ENCODE measurements at places on chromosomes 4 and X.

GRCh38 chr4:81465406-81466340, 6.0 kb downstream of the RASGEF1B start:
- no peak for DNase-seq

- DNase-seq, result no peak
Measured at GRCh38 chrX:110399497-110399896, 40.8 kb downstream of the RTL9 start.

- DNase-seq, result no peak
Measured at GRCh38 chr4:188941524-188942119, 802.4 kb downstream of the TRIML1 start.

- no peak for DNase-seq
Measured at GRCh38 chrX:3527166-3527565, 180.7 kb upstream of the MXRA5 start.

DNA sequence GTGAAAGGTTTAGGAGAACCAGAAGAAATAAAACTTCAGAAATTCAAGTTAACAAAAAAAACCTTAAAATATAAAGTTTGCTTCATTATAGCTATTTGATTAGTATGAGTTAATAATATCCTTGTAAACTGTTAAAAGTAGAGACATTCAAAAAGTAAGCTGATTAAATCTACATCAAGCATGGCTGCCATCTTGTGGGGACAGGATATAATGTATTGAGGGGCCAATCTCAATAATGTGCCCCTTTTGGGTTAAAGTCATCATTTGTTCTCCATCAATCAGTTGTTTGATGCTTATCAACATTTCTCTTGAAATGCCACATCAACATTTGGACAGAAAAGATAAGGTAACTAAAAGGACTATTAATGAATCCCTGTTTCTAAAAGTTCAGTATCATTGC, 4.6 kb upstream of the GRID2 start:
- DNase-seq, result no peak

DNA sequence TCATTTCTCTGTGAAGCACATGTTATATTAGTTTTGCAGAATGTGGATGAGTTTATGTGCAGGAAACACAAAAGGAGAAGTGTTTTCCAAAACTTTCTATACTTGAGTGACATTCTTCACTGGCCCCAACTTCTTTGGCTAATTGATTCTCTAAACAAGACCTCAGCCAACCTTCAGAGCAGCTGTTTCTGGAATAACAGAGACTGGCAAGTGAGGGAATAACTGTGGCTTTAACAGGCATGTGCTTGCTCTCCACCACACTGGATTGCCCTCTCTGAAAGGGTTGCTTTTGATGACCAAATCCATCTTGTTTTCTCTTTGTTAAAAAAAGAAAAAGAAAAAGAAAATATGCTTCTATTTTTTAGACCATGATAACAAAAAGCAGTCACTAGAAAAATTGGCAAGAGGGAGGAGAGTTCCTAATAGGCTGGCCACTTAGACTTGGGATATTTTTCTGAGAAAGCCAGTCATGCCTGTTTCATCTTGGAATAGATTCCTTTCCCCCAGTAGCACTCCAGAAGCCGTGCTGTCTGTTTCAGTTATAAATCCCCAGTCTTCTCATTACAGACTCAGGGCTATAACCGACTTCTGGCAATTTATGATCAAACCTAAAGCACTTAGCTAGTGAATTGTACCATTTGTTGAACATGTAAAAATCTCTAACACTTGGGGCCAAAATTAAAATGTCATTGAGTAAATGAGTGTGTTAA, 295.0 kb upstream of the NR3C2 start:
- DNase-seq, result no peak

- no peak for DNase-seq
Measured at GRCh38 chrX:11619441-11619840, 46.3 kb downstream of the ARHGAP6 start.

GRCh38 chr4:124183926-124184325, 528.6 kb downstream of the ANKRD50 start:
- no peak for DNase-seq

DNA sequence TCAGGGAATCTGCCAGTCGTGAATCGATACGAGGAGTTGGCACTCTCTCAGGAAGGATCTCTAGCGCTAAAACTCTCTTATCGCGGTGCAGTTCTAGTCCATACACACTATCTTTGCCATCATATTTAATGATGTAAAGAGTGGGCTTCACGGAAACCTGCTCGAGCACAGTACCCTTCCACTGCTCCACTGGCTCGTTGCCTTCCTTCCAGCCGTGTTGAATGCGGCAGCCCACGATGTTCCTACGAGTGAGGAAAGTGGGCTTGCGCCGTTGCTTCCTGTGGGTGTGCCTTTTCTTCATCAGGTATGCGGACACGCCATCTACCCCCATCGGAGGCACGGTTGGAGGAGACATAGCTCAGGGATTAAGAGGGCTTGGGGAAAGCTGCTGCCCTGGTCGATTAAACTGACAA, 661 bp downstream of the SPIN4 start:
- no peak for DNase-seq

DNA sequence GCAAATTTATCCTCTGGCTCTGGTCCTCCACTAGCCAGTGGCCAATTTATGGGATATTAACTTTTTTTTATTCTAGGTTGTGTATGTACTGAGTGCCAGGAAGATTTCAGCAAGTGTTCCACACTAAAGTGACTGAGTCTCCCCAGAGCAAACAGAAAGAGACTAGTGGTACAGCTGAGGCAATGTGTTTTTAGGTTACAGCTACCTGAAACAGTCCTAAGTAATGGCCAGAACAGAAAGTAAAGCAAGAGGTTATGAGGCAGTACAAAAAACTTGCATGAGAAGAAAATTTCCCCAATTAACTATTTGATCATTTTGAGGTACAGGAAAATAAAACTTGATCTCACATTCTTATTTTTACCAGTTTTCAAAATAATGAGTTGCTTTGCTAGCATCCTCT, 31.2 kb downstream of the PRDM8 start:
- DNase-seq, result no peak

DNA sequence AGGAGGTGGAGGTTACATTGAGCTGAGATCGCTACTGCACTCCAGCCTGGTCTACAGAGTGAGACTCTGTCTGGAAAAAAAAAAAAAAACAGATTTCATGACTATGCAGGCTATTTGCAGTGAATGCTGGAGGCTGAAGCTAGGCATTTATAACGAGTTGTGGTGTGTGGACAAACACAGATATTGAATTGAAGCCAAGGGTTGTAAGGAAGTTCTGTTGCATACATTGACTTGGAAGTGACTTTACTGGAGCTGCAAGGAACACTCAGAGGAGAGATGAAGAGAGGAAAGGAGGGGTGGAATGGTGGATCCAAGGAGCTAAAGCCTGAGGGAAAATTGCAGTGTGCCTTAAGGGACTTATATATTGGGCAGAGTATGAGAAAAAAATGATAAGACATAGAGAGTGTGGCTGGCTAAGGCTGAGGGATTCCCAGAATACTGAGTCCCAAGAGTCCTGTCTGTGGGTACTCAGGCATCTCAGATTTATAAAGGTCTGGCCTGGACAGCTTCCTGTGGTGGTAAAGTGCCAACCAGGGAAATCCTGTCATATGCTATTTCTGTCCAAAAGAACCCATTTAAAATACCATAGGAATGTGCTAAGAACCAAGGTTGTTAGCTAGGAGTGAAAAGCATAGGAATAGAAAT, 87.8 kb upstream of the GUCY1A1 start:
- DNase-seq, result no peak

- DNase-seq, result no peak
Measured at GRCh38 chrX:68175562-68175961, 257.7 kb downstream of the OPHN1 start.

DNA sequence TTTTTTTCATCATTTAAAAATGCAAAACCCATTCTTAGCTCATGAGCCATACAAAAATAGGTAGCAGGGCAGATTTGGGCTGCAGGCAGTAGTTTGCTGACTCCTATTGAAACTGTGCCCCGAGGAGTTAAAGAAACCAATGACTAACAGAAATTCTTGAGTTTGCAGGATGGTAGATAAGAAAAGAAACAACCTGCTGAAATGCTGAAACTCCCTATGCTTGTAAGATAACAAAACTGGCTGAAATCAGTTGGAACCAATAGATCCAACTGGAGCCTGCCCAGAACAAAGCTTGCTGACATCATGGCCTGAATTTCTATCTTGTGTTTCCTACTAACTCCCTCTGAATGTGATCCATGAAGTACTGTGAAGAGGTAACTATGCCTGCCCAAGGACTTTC, 68.6 kb downstream of the ANOS1 start:
- DNase-seq, result no peak

GRCh38 chr4:159150396-159150795, 47.5 kb downstream of the RAPGEF2 start:
- no peak for DNase-seq

- DNase-seq, result no peak
Measured at GRCh38 chr4:67475155-67475554, 70.1 kb downstream of the CENPC start.

- DNase-seq, result no peak
Measured at GRCh38 chr4:154560824-154561231, 2.0 kb upstream of the FGB start.

DNA sequence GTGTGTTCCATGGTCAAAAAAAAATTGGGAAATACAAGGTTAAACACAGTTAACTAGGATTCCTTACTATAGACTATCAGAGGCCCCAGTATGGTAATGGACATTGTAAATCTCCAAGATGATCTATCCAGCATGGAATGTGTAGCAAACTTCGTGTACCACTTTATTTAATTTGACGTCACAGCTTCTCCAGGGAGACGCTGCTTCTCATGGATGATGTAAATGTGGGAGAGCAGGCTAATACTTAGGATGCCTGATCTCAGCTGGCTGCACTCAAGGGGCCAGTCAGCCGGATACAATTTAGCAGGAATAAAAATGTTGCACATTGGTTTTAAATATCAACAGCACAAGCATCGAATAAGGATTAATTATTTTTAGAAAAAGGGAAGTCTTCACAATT, 111.7 kb upstream of the HPF1 start:
- DNase-seq, result no peak

GRCh38 chrX:3943965-3944364, 230.5 kb upstream of the PRKX start:
- DNase-seq, result no peak
